ENCODE measurements at places on chromosomes 4 and X. TPM values are rescaled to one million over a fixed set of nuclear protein-coding genes. Genes with fewer than 3 reads are reported as not detected.

Gene KCNE5
- not detected for total RNA-seq

DNA sequence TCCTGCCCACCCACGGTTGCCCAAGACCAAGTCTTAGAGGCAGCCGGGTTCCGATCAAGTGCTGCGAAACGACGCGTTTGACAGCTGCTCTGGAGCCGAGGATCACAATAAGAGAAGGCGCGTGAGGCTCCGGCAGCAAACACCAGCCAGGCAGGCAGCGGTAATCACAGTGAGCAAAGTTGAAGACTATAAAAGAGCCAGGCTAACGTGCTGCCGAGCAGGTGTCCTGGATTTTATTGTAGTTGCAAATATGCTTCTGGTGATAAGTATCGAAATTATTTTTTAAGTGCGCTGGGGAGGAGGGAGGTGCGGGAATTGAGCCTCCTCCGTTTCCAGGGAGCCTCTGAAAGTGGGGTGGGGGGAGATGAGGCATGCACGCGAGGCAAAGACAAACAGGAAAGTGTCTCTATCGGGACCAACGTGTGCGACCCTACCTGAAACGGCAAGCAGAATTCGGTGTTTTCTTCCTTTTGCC is 590 bp downstream of the GABRA2 start:
- H3K36me3 ChIP-seq: no peaks in the 10 kb centered on the region
- H3K27me3 ChIP-seq: no peaks in the 10 kb centered on the region
- DNase-seq: no peak

Gene MAGED4B
- total RNA-seq: 9.8 TPM

- peaks cover 11% of the 10 kb centered on the region for H3K36me3 ChIP-seq
- peaks cover 4% of the 10 kb centered on the region for H3K4me1 ChIP-seq
Observed at GRCh38 chr4:185357733-185358440, 37.8 kb downstream of the LRP2BP start.

Gene GAGE2A
- total RNA-seq: not detected

GRCh38 chr4:121344098-121344497 is 36.7 kb downstream of the QRFPR start:
- H3K4me1 ChIP-seq: no peaks in the 10 kb centered on the region
- H3K4me3 ChIP-seq: no peak overlapping the region
- H3K27me3 ChIP-seq: no peaks in the 10 kb centered on the region
- H3K36me3 ChIP-seq: no peaks in the 10 kb centered on the region
- DNase-seq: no peak

DNA sequence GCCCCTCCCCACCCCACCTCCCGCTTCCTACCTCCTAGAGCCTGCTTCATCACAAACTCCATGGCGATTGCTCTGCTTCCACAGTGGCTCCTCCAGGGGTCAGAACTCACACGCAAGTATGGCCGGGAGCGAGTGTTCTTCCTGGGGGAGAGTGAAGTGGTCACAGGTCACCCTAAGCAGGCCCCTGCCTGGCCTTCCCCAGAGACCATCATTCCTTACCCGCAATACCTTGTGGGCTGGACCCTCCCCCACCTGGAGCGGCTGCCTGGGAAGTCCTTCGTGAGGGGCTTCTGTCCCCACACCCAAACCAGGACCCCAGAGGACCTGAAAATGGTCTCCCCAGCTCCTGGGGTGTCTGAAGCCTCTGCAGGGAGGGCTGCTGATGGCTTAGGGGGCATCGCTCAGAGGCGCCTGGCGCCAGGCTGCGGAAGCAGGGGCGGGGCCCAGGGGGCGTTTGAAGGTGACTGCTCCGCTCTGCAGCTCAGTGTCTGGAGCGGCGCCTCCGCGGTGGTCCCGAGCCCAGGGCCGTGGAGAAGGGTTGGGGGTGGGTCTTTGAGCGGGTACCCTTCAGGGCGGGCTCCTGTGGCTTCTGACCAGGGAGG is 1.4 kb downstream of the CPLX1 start:
- peak; percentile 52 for DNase-seq
- no peak overlapping the region for H3K27ac ChIP-seq
- no peak overlapping the region for H3K4me3 ChIP-seq
- peaks cover 33% of the 10 kb centered on the region for H3K27me3 ChIP-seq
- no peaks in the 10 kb centered on the region for H3K4me1 ChIP-seq
- H3K36me3 ChIP-seq: no peaks in the 10 kb centered on the region

Gene ETNPPL
- not detected for total RNA-seq

- no peak for DNase-seq
- no peak overlapping the region for H3K4me3 ChIP-seq
- H3K27ac ChIP-seq: no peak overlapping the region
- no peaks in the 10 kb centered on the region for H3K27me3 ChIP-seq
- H3K36me3 ChIP-seq: no peaks in the 10 kb centered on the region
Observed at GRCh38 chr4:161320377-161320776, 843.4 kb downstream of the FSTL5 start.

GRCh38 chr4:74311696-74312313 is 3.5 kb downstream of the EPGN start:
- DNase-seq: no peak
- H3K36me3 ChIP-seq: no peaks in the 10 kb centered on the region
- H3K4me1 ChIP-seq: no peaks in the 10 kb centered on the region
- no peak overlapping the region for H3K4me3 ChIP-seq
- no peaks in the 10 kb centered on the region for H3K27me3 ChIP-seq

- H3K27ac ChIP-seq: peak overlapping the region; percentile 33
- no peaks in the 10 kb centered on the region for H3K36me3 ChIP-seq
- H3K27me3 ChIP-seq: no peaks in the 10 kb centered on the region
- no peaks in the 10 kb centered on the region for H3K4me1 ChIP-seq
Observed at GRCh38 chr4:26075583-26075982, 161.6 kb downstream of the SMIM20 start.

Gene SLC9A6
- total RNA-seq: 8.3 TPM

- H3K27me3 ChIP-seq: no peaks in the 10 kb centered on the region
- H3K4me1 ChIP-seq: no peaks in the 10 kb centered on the region
- no peak overlapping the region for H3K27ac ChIP-seq
Observed at GRCh38 chrX:134537179-134537955, 77.4 kb downstream of the HPRT1 start.

DNA sequence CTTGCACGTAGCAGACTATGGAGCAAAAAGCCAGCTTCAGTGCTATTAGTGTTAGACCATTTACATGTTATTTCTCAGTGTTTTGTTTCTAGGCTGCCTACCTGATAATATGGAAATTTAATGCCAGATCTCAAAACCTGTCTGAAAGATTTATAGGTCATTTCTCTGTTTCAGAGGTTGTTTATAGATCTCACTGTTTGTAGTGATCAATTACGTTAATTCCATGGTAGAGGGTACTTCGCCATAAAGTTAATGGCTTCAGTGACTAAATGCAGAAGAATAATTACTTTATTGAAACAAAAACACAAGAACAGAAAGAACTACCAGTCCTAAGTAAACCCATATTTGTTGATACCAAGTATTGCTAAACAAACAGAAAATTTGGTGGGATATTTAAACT is 420.8 kb downstream of the ARHGAP24 start:
- H3K27ac ChIP-seq: no peak overlapping the region
- H3K27me3 ChIP-seq: no peaks in the 10 kb centered on the region
- H3K36me3 ChIP-seq: no peaks in the 10 kb centered on the region
- DNase-seq: no peak

- no peak overlapping the region for H3K4me3 ChIP-seq
- no peaks in the 10 kb centered on the region for H3K27me3 ChIP-seq
Observed at GRCh38 chrX:117996408-117996807, 120.2 kb downstream of the KLHL13 start.

GRCh38 chr4:88792821-88793220 is 95.2 kb upstream of the NAP1L5 start:
- no peak overlapping the region for H3K4me3 ChIP-seq
- no peaks in the 10 kb centered on the region for H3K4me1 ChIP-seq
- peaks cover 10% of the 10 kb centered on the region for H3K36me3 ChIP-seq
- H3K27me3 ChIP-seq: no peaks in the 10 kb centered on the region
- H3K27ac ChIP-seq: peak overlapping the region; percentile 21

DNA sequence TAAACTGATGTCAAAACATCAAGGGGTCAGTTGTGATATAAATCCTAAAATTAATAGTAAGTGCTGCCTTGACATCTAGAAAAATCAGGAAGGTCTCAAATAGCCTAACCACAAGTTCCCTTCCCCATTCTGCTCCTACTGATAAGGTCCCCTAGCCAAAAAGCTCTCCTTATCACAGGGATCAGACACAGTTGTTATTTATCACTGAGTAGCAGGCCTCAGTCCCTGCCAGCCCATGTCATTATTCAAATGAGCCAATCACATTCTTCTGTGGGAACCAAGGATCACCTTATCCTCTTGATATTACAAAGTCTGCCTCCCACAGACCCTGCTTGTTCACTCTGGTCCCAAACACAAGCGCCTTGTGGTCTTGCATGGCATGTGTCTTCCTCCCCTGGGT is 23.3 kb upstream of the TMEM255A start:
- no peak overlapping the region for H3K27ac ChIP-seq
- no peak overlapping the region for H3K4me3 ChIP-seq
- DNase-seq: no peak
- no peaks in the 10 kb centered on the region for H3K4me1 ChIP-seq
- no peaks in the 10 kb centered on the region for H3K36me3 ChIP-seq

DNA sequence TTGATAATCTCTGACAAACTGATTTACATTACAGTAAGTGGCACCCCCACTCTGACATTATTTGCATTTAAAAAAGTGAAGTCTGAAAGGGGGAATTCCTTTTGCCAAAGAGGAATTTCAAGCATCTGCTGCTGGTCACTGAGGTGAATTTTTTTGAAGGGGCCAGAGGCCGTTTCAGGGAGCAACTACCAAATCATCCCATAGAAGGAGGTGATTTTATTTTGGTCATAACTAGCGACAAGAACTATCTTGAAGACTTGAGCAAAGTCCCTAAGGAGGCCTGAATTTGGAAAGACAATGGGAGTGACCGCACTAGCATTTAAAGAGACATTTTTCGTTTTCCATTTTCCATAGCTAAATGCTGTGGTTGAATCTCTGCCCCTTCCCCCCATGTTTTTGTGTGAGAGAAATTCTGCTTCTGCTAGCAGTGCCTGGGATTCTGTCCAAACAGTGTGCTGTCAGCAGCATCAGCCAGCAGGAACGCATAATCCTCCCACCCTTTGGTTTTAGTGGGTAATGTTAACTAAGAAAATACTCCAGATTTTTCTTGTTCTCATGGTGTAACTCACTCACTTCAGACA is 110.1 kb upstream of the MED14 start:
- no peaks in the 10 kb centered on the region for H3K27me3 ChIP-seq
- no peak overlapping the region for H3K4me3 ChIP-seq
- no peaks in the 10 kb centered on the region for H3K4me1 ChIP-seq
- no peak overlapping the region for H3K27ac ChIP-seq
- no peak for DNase-seq
- no peaks in the 10 kb centered on the region for H3K36me3 ChIP-seq

GRCh38 chrX:133706890-133707289 is 278.5 kb downstream of the GPC3 start:
- no peaks in the 10 kb centered on the region for H3K4me1 ChIP-seq
- H3K36me3 ChIP-seq: no peaks in the 10 kb centered on the region
- DNase-seq: no peak
- no peaks in the 10 kb centered on the region for H3K27me3 ChIP-seq

Gene FGG
- 40.3 TPM for total RNA-seq

DNA sequence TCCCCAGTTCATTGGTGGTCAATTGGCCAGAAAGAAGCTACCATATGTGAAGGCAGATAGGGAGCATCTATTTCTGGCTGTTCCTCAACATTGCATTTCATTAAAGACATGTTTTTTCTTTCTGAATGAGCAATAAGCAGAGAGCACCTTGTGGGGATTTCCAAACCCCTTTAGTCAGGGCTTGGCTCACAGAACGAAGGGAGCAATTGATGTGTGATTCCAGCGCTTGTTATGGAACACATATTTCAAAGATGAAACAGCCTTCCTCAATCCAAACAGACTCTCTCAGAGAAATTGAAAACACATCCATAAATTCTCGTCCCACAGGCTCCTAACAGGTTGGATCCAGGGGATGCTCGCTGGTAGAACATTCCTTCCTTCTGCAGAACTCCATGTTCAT is 84.1 kb downstream of the CLCN4 start:
- H3K27ac ChIP-seq: no peak overlapping the region
- no peaks in the 10 kb centered on the region for H3K36me3 ChIP-seq
- no peak for DNase-seq
- H3K4me1 ChIP-seq: no peaks in the 10 kb centered on the region
- no peaks in the 10 kb centered on the region for H3K27me3 ChIP-seq
- H3K4me3 ChIP-seq: no peak overlapping the region

Gene CENPVL1
- total RNA-seq: not detected

DNA sequence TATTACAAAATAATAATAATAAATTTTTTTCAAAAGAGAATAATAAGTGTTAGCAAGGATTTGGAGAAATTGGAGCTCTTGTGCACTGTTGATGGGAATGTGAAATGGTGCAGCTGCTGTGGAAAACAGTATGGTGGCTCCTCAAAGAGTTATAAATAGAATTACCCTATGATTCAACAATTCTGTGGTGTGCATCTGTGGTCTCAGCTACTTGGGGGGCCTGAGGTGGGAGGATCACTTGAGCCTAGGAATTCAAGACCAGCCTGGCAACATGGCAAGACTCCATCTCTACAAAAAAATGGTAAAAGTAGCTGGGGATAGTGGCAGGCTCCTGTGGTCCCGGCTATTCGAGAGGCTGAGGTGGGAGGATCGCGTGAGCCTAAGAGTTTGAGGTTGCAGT is 19.6 kb downstream of the MND1 start:
- no peak overlapping the region for H3K4me3 ChIP-seq
- no peaks in the 10 kb centered on the region for H3K27me3 ChIP-seq
- no peaks in the 10 kb centered on the region for H3K4me1 ChIP-seq
- no peaks in the 10 kb centered on the region for H3K36me3 ChIP-seq
- H3K27ac ChIP-seq: no peak overlapping the region

GRCh38 chr4:169366821-169367220 is 96.1 kb upstream of the SH3RF1 start:
- no peak overlapping the region for H3K4me3 ChIP-seq
- H3K4me1 ChIP-seq: no peaks in the 10 kb centered on the region
- no peaks in the 10 kb centered on the region for H3K36me3 ChIP-seq
- H3K27ac ChIP-seq: no peak overlapping the region
- no peak for DNase-seq
- no peaks in the 10 kb centered on the region for H3K27me3 ChIP-seq

DNA sequence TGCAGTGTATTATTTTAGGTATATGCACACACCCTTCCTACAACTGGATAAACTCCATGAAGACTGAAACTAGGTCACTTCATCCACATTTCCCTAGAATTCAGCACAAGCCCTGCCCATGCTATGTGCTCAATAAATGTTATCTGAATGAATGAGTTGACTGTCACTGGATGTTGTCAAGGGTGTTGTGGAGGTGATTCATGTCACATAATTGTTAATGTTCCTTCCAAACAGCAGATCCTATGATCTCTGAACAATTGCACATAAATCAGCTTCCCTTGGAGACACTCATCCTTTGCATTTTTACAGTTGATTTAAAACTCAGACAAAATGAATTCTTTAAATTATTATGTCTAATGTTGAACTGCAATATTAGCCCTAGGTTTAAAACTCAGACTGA is 154.7 kb downstream of the TSPAN5 start:
- H3K36me3 ChIP-seq: no peaks in the 10 kb centered on the region
- no peak overlapping the region for H3K27ac ChIP-seq
- no peaks in the 10 kb centered on the region for H3K4me1 ChIP-seq

All from ascending aorta (tissue), 2 donors.